ENCODE measurements at places on chromosomes 5 and 9. TPM values are rescaled to one million over a fixed set of nuclear protein-coding genes. Genes with fewer than 3 reads are reported as not detected.

INSYN2B gene
- total RNA-seq = 0.08 TPM

ZBTB43 gene
- 30.2 TPM for total RNA-seq

- no peak for DNase-seq
- no peaks in the 10 kb centered on the region for H3K27me3 ChIP-seq
Measured at GRCh38 chr5:79707535-79707934, 17.9 kb downstream of the CMYA5 start.

DNA sequence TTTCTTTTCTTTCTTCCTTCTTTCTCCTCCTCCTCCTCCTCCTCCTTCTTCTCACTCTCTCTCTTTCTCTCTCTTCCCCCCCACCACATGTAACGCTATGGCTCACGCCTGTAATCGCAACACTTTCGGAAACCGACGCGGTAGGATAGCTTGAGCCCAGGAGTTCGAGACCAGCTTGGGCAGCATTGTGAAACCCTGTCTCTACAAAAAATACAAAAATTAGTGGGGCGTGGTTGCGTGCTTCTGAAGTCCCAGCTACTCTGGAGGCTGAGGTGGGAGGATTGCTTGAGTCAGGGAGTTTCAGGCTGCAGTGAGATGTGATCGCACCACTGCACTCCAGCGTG lies 736 bp upstream of the GLDC start:
- no peaks in the 10 kb centered on the region for H3K36me3 ChIP-seq
- H3K4me1 ChIP-seq = peaks cover 21% of the 10 kb centered on the region
- DNase-seq = no peak

DNA sequence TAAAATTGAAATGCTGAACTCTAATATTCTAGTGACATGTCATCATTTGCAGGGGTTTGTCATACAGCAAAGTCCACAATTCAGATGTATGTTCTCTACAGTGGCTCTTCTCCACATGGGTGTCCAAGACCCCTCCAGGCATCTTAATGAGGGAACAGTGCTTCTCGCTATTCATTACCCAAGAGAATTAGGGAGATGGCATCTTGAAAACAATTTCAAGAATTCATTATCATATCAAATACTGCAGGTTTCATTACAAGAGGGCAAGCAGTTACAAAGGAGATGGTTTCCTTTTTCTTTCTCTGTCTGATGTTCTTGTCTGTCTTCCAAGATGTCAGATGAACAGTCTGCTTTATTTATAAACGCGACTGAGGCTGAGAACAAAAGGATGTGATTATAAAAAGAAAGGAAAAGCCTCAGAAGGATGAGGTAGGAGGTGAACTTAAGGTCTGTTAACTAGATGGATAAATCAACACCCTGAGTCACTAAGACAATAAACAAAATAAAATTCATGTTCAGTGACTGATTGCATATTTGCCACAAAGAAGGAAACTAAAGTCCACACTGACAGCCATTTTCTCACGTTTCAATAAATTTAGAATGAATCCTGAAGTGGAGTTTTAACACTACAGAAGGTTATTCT lies 326.7 kb upstream of the EFNA5 start:
- no peak overlapping the region for H3K4me3 ChIP-seq
- H3K36me3 ChIP-seq = no peaks in the 10 kb centered on the region
- no peaks in the 10 kb centered on the region for H3K4me1 ChIP-seq
- H3K27me3 ChIP-seq = no peaks in the 10 kb centered on the region

DNA sequence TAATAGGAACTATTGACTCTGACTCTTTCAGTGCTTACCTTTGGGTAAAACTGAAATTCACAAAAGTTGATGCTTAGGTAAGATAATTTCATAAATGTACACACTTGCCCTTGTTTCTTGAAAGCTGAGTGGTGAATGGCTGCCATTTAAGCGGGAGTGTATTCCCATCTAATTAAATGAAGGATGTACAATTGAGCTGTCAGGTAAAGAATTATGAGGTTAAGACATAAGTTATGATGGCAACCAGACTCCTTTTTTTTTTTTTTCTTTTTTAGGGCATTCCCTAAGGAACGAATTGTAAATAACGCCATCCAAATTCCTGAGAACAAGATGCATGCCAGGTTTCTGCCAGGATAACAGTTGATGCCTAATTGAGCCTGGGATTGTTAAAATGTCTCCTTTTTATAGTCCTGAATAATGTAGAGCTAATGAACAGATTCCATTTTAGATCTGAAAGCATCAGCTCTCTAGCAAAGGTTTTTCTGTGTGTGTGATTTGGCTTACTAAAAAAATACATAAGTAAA lies 199.7 kb downstream of the ISL1 start:
- H3K27me3 ChIP-seq = no peaks in the 10 kb centered on the region
- no peak overlapping the region for H3K27ac ChIP-seq
- no peaks in the 10 kb centered on the region for H3K36me3 ChIP-seq

DNA sequence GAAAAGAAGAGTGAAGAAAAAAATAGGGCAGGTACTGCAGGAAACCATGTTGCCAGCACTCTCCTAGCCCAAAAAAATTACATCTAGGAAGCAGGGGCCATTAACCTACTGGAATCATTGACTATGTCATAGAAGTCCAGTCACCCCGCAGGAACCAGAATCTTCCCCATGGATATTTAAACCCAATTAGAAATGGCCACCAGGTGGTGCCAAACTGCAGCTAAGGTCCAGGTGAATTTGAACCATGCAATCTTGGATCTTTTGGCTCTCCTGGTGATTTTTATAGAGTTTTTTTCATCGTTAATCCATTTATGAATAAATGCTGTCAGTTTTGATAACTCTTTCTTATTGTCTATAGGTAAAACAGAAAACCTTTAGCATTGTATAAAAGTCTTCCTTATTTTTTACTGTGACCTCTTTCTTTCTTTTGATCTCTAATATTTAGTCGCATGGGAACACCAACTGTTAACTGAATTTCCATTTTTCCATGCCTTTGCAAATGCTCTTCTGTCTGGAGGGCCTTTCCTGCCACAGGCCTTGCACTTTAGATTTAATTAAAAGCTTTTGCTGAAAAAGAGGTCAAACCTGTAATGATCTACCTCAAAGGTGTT lies 147.5 kb upstream of the FGF10 start:
- DNase-seq = no peak
- no peaks in the 10 kb centered on the region for H3K4me1 ChIP-seq
- H3K27me3 ChIP-seq = no peaks in the 10 kb centered on the region
- H3K36me3 ChIP-seq = no peaks in the 10 kb centered on the region
- no peak overlapping the region for H3K4me3 ChIP-seq

DNA sequence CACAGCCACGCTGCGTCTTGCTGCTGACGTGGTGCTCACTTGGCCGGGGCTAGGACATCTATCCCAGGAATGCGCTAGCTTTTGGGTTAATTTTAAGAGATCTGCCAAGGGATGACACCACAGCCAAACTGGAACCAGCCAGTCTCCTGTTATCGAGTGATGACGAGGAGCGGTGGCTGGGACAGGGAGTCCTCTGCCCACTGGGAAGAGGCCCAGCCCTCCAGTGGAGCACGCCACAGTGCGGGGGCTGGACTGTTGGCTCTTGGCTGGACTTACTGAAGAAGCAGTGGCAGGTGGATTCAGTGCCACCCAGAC lies 55.1 kb upstream of the PHYKPL start:
- H3K4me3 ChIP-seq = no peak overlapping the region
- no peak overlapping the region for H3K27ac ChIP-seq
- peaks cover 62% of the 10 kb centered on the region for H3K27me3 ChIP-seq
- DNase-seq = no peak

DNA sequence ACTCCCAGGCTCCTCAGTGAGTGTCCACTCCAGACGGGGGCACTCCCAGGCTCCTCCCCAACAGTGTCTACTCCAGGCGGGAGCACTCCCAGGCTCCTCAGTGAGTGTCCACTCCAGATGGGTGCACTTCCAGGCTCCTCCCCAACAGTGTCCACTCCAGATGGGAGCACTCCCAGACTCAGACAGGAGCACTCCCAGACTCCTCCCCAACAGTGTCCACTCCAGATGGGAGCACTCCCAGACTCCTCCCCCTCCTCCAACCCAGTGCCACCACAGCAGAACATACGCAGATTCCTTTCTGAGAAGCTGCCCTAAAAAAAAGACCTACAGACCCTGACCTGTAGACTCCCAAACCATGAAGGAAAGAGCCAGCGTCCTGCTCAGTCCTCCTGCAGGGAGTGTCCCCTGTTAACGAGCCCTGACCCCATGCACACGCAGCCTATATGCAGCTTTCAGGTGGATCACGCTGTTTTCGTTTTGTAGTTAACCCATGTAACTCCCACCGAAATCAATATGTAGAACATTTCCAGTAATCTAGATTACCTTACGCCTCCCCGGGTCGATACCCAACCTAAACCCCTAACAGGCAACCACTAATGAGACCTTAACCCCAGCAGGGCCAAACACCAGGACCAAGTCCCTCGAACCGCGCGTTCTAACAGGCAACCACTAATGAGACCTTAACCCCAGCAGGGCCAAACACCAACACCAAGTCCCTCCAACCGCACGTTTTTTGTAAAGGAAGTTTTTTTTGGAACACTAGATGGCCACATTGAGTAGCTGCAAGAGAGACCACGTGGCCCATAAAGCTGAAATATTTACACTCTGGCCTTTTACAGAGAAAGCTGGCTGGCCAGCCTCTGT lies 15.7 kb downstream of the PNPLA7 start:
- peaks cover 13% of the 10 kb centered on the region for H3K4me1 ChIP-seq
- no peak overlapping the region for H3K27ac ChIP-seq
- no peaks in the 10 kb centered on the region for H3K27me3 ChIP-seq

All from left ventricle myocardium inferior (tissue), 1 donor.